AG04449 (cell line): ENCODE measurements at places on chromosomes 7 and 10.
A peak's percentile ranks its signal among the peaks of the same experiment; 100 is the strongest.

- no peak for DNase-seq
Observed at GRCh38 chr7:43637114-43637806, 54.4 kb downstream of the STK17A start.

GRCh38 chr7:143283381-143283780, 1.4 kb upstream of the TMEM139 start:
- no peak for DNase-seq

DNA sequence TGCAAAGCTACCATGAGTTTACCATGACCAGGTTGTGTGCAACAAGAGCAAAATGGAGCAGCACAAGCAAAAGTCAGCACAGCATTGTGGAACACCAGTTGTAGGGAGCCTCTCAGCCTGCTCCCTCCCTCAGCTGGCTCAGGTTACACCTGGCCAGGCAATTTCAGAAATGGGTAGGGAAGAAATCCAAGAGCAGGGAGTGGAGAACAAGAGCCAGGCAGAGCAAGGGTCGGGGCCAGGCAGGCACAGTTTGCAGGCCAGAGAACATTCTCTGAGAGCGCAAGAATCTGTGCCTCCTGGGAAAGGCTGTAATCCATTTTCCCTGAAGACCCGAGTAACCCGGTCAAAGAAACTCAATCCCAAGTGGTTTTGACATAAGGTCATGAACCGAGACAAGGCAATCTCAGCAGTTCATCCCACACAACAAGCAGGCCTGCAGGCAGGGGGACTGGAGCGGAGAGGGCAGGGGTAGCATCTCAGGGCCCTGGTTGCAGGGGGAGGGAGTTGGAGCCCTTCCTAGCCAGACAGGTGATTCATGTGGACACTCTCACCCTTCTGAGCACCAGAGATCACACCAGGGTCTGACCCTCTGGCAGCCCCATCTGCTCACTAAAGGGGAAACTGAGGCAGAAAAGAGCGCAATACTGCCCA, 258.4 kb downstream of the PLXNA4 start:
- DNase-seq: no peak

GRCh38 chr10:64271983-64272382, 750.8 kb downstream of the REEP3 start:
- DNase-seq: no peak

DNA sequence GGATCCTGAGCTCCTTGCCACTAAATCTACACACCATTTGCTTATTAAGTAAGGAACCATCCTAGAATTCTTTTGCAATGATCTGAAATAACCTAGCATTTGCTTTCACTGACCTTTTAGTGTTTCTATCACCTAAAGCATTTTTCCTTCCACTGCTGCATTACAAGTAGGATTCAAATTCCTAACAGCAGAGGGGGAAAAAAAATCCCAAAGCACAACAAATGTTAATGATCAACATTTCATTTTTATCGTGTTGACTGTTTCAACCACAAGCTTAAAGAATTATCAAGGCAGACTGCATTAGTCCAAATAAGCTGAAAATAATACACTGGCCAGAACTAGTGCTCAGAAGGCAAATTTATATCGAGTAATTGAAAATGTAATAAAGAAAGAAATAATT, 174.7 kb upstream of the TCF7L2 start:
- no peak for DNase-seq

GRCh38 chr10:95295031-95295755, 4.4 kb upstream of the PDLIM1 start:
- no peak for DNase-seq

- no peak for DNase-seq
Observed at GRCh38 chr7:47262881-47263280, 319.0 kb downstream of the TNS3 start.

- DNase-seq: peak; percentile 97
Observed at GRCh38 chr10:52318822-52319464, 4.9 kb downstream of the DKK1 start.

- no peak for DNase-seq
Observed at GRCh38 chr7:78125884-78126283, 327.3 kb downstream of the PHTF2 start.

DNA sequence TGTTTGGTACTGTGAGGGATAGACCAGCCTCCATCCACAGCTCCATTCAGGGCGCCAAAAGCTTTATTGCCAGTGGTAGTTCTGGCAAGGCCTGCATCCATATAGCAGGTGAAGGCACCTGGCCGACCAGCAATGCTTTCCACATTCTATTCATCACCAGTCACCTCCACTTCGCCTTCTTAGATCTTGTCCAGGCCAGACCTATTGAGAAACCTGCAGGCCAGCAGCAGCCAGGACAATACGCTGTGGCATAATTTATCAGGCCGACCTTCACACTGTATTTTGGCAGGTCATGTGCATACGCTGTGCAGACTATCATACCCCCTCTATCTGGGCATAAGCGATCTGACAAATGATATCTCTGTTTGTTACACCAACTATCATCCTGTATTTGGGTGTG, 15.2 kb upstream of the KNDC1 start:
- DNase-seq: no peak

DNA sequence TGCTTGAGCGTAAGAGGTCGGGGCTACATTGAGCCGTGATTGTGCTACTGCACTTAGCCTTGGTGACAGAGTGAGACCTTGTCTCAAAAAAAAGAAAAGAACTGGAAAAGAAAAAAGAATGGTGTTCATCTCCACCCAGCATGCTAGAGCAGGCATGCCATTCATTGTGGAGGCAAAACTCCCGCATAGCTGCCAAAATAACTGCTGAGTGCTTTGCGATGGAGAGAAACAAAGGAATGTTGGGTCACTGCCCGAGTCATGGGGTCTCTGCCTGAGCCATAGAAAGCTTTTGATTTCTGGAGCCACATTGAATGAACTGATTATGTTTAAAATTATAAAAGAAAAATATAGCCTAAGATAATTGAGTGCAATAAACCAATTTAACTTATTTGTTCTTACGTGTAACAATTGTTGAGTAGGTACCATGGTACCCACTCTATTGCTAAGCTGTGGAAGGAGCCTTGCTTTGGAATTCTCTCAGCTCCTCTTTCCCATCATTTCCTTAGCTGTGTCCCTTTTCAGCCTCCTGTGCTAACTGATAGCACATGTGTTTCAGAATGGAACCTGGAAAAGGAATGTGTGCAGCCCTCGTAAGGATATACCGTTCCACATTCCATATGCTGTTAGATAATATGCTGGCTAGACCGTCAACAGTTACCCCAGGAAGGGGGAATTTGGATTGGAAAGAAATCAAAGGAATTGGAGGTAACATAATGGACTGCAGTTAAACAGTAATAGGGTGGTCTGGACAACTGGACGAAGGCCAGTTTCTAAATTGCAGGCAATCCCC, 99.0 kb downstream of the KIAA1217 start:
- no peak for DNase-seq

DNA sequence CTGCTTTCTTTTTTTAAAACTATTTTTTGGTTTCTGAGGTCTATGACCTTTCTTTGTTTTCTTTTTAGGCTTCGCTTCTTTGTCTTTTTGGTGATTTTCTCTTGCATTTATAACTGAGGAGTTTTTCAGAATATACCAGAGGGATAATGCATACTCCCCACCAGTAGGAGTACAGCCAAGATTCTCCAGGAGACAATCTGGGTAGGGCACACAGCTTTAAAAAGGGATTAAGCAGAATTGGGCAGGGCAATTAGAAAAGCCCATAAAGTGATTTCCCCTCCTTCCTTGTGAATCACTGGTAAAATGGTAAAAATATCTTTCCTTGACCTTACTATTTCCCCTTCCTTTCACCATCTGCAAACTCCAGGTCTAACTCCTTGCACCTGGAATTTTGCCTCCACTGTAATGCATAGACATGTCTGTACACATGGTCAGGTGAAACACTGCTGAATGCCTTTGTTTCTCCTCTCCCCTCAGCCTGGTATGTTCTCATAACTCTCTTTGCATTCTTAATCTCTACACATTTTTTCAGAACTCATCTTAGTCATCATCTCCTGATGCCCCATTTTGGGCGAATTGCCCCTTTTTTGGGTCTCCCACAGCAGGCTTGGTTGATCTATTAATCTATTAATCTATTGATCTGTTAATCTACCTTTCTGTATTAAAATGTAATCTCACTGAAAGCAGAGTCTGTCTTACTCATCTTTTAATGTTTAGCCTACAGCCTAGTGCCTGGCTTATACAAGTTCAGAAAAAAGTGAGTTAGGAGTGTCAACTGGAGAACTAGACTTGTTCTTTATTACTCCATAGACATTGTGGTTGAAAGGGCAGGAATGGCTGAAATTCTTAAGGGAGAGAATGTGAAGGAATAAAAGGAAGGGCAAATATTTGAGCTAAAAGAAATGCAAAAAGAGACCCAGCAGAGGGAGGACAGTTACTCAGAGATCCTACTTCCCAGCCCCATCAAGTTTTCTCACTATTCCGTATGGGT, 64.6 kb downstream of the MDFIC start:
- no peak for DNase-seq

GRCh38 chr10:4260483-4261124, 475.6 kb upstream of the KLF6 start:
- no peak for DNase-seq

- no peak for DNase-seq
Observed at GRCh38 chr7:100879685-100880261, 4.9 kb downstream of the SRRT start.

DNA sequence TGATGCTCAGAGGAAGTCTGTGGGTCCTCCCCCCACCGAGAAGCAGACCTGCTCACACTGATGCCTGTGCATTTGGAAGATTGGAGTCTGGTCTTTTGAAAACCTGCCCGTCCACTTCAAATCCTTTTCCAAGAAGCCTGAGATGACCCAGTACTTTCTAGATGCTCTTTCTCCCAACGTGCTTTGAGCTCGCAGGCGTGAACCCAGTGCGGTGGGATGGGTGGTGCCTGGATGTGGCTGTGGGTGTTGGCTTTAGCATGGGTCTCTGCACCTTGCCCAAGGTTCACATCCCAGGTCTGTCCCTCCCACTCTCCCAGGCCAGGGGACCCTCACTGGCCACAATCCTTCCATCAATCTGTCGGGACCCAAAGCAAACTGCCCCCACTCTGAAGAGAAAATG, 170.2 kb downstream of the ADARB2 start:
- DNase-seq: no peak

- no peak for DNase-seq
Observed at GRCh38 chr7:2154121-2154520, 78.6 kb downstream of the MAD1L1 start.

DNA sequence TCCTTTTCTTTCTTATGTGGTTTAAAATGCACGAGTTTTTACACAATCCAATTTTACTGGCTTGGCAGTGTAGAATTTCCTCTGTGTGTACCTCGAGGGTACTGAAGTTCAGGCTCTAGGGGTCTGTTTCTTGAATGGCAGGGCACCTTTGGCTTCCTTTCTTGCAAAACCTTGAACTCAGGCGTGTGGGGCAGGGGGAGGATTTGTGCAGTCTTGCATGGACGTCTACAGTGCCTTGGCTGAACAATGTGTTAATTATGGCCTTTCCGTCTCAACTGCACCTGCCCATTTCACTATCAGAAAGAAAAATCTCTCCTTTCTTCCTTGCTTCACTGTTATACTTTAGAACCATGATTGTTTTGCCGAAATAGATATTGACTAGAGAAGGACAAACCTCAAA, 570.9 kb downstream of the INHBA start:
- no peak for DNase-seq

- no peak for DNase-seq
Observed at GRCh38 chr7:44189286-44189992, at the start of gene GCK. Gene GCK, minus strand, starts transcription at chr7:44189439. Its CDS starts 486 bp downstream, at chr7:44188953.

DNA sequence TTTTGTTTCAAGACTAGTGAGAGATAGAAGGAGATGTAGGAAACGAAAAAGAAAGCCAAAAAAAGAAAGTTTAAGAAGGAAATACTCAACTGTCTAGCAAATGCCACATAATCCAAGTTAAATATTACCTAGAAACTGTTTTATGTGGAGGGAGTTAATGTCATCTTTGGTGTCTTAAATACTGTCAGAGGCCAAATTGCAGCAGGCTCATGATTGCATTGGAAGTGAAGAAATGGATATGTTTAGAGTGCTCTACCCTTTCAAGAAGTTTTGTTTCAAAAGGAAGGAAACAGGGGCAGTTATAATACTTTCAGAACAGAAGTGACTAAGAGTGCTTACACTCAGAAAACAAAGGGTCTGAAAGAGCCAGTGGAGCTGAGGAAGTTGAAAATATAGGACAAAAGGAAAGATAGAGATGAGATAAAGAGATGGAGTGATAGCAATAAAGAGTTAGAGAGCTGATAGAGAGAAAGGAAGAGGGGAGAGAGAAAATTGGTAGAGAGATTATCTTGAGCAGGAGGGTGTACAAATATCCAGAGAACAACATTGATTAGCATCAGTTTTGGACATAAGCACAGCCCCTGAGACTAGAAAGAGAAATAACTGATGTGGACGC, 28.0 kb upstream of the GNAI1 start:
- DNase-seq: no peak
